COR-L47 (cell line): ENCODE measurements at places on chromosomes 6 and 20.

- no peak for DNase-seq
These were observed 47.9 kb downstream of the COL11A2 start for GRCh38 chr6:33144373-33144772.

DNA sequence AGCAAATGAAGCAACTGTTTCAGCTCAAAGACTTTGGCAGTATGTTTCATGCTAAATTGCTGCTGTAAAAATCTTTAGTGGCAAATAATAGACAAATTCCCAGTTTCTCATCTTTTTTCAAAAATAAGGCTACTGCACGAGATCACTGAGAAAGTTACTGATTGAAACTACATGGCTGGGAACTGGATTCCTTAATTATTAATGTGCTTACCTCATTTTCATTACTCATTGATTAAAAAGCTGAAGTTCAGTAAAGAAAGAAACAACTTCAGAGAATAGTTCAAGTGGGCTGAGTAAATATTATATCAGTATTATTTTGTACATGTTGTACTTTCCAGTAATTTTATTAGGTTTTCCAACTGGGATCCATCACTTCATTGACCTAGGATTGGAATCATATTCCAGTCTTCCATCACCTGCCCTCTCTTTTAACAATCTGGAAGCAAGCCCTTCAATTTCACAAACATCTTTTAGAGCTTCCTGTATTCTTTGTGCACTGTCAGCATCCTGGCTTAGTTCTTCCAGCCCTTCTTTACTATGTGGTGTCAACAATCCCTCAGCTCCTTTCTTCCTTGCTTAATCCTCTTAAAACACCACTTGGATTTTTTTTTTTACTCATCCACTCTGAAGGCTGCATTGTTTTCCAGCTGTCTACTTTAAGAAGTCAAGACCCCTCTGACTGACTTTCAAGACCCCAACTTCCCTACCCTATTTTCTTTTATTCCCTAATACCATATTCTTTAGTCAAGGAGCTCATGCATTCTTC lies 4.3 kb downstream of the MEI4 start:
- DNase-seq: no peak

- no peak for DNase-seq
These were observed 100.1 kb upstream of the COL21A1 start for GRCh38 chr6:56347526-56347925.

DNA sequence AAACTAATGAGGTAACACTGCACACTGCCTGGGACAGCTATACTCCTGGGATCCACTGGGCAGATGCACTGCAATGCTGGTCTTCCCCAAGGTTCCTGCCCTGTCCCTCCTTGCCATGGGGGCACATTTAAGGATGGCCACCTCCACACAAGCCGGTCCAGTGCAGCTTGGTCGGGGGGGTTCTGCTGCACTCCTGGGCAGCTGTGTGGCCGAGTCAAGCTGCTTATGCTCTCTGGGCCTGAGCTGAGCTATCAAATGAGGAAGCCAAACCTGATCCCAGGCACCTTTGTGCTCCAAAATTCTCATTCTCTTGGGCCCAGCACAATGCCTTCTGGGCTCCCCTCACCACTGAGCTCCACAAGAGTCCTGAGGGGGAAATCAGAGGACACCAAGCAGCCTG lies 37.3 kb downstream of the NINL start:
- DNase-seq: no peak

- DNase-seq: no peak
These were observed 53.5 kb upstream of the LRFN2 start for GRCh38 chr6:40640599-40641227.

DNA sequence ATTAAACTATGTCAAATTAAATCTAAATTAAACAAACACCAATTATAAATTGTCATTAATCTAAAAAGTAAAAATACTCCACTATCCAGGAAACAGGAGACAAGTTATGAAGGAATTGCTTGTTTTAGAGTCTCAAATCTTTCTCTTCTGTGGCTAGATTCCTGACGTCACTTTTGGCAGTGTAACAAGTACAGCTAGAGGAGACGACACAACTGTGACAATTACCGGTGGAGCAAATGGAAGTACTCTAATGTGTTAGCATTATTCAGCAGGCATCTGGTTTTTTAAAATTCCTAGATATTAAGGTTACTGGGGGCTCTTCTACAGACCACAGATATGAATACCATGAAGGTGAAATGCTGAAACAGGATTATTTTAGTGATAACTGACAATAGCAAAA lies 1042.7 kb downstream of the EPHA7 start:
- DNase-seq: no peak

- no peak for DNase-seq
These were observed 33.6 kb downstream of the KCNB1 start for GRCh38 chr20:49448917-49449316.

DNA sequence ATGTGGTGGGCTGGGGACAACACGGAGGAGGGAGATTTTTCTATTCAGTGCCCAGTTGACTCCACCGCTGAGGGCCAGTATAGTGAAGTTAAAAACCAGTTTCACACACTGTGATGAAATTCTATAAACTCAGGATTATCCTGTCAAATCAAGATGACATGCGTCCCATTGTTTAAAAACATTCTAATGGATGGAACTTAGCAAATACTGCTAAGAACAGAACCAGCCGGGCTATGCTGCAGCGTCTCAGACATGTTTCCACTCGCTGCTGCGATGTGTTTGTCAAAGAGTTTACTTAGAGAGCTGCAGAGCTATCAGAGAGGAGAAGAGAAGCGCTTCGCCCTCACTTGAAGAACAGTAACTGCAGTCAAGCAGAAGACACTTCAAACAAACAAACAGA lies 212.6 kb upstream of the FOXQ1 start:
- no peak for DNase-seq
